ENCODE measurements at places on chromosomes 7 and 10.

DNA sequence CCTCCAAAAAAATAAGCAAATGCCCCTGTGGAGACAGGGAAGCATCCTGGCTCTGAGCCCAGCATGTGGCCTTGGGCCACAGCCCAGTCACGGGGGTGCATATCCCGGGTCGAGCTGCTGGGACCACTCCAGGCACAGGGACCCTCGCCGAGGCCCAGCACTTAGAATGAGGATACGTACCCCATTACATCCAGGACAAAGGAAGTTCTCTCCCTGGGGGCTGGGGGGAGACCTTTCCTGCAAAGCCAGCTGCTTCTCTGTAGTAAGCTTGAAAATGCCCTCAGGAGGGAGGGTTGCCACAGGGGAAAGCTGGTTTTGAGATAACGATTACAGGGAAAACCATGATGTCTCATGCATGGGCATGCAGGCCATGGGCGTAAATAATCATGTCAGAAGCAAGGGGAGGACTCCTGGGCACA lies 75.5 kb downstream of the HIPK2 start:
- no peak for DNase-seq

DNA sequence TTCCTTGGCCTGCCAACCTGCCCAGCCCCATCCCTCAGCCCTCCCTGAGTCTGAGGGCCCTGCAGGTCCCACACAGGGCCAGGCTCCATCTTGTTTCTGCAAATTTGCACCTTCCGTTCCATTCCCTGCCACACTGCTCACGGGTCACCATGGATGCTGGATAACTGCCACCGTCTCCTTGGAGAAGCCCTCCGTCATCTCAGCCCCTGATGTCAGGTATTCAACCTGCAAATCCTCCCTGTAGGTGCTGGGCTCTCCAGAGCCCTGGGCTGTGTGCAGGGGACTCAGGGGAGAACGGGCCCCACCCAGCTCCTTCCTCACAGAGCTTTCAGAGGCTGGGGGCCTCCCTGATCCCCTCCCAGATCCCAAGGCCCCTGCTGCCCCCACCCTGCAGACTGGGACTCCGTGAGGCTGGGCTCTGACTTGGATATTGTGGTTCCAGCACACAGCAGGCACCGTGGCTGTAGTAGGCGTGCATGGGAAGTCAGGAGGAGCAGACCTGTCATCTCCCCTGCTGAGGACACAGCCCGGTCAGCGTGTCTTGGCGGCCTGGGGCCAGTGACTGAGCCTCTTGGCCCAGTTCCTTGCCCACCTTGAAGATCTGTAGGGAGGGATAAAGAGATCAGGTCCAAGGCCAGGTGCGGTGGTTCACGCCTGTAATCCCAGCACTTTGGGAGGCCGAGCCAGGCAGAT lies 121.7 kb upstream of the TNRC18 start:
- no peak for DNase-seq

DNA sequence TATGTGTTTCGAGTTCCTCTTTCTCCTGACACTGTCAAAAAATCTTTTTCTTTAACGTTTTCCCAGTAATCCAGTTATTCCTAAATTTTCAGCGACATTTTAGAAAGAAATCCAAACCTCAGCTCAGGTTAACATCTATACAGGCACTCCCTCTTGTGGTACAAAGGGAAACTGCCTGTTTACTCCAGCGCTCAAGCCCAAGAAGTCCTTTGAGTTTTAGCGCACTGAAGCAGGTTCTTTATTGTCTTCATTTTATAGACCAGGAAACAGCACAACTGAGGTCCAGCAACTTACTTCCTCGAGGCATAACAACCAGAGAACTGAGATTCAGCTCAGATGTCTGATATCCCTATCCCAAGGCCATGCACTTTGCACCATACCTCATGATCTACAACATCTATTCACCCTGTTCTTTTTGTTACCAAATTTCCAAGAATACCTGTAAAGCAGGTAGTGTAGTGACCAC lies 287.2 kb upstream of the MKLN1 start:
- peak; percentile 79 for DNase-seq

GRCh38 chr10:128943111-128943510 lies 523.9 kb upstream of the MGMT start:
- no peak for DNase-seq

DNA sequence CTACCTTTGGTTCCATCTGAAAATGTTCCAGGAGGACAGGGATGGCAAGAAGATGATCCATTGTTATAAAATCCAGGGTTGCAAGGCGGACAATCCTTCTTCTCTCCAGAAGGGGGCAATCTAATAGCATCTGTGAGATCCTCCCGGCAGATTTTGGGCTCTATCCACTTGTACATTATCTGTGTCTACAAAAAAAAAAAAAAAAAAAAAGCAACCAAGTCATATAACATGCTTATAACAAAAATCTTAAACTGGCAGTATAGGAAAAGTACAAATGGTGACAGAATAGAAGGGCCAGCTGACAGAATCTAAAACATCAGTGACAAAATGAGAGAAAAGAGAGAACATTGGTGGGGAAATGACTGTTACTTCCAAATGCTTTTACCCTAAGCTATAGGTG lies 132.7 kb downstream of the ELAPOR2 start:
- DNase-seq, result peak; percentile 53

Measured in ELR (cell line).